ENCODE measurements at places on chromosomes 6 and 20. TPM values are rescaled to one million over a fixed set of nuclear protein-coding genes. Genes with fewer than 3 reads are reported as not detected.

GRCh38 chr20:37972256-37973058 lies 60.8 kb downstream of the TTI1 start:
- DNase-seq, result no peak

- DNase-seq, result no peak
Measured at GRCh38 chr20:38076548-38076947, 43.0 kb downstream of the RPRD1B start.

- peak; percentile 38 for DNase-seq
Measured at GRCh38 chr6:21200134-21200870, 393.2 kb upstream of the SOX4 start.

- no peak for DNase-seq
Measured at GRCh38 chr20:49278818-49279676, 1.2 kb upstream of the ZNFX1 start.

SULF2 gene
- 0.28 TPM for total RNA-seq

APCDD1L gene
- total RNA-seq, result 2.2 TPM

PLCG1 gene
- total RNA-seq, result 59.1 TPM

PGC gene
- not detected for total RNA-seq

DNA sequence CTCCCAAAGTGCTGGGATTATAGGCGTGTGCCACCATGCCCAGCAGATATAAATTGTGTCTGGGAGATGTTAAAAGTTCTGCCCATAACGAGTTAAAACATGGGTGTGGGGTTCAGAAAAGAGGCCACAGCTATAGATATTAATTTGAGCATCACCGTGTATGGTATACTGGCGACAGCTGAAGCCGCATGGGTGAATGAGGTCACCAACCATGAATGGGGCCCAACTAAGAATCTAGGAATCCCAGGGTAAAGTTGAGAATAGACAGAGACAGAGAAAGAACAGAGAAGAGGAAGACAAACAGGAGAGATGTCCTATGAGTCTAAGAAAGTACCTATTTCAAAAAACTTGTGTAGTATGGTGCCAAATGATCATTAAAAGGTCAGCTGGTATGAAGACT lies 50.9 kb downstream of the ILRUN start:
- no peak for DNase-seq

TGM3 gene
- not detected for total RNA-seq

GRCh38 chr6:14925699-14926026 lies 320.2 kb upstream of the JARID2 start:
- peak; percentile 85 for DNase-seq

GRCh38 chr6:161318456-161318855 lies 44.6 kb upstream of the AGPAT4 start:
- no peak for DNase-seq

TRDN gene
- total RNA-seq, result not detected

GRCh38 chr6:5128351-5128750 lies 43.2 kb downstream of the PPP1R3G start:
- no peak for DNase-seq

DNA sequence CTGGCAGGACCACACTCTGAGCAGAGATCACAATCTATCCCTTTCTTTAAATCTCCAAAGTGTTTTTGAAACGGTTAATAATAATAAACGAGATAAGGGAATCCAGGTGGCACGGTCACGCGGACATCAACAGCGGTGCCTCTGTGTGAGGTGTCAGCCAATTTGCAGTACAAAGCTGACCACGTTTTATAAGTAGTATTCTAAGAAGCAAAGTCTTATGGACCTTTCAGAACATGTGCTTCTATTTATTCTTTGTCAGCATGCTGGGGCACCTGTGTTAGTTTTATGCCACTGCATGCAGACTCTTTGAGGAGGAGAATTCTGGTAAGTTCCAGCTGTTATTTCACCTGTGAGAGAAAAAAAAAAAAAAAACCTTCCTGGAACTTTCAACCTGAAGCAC lies 39.0 kb upstream of the EXOC2 start:
- DNase-seq, result no peak

DNA sequence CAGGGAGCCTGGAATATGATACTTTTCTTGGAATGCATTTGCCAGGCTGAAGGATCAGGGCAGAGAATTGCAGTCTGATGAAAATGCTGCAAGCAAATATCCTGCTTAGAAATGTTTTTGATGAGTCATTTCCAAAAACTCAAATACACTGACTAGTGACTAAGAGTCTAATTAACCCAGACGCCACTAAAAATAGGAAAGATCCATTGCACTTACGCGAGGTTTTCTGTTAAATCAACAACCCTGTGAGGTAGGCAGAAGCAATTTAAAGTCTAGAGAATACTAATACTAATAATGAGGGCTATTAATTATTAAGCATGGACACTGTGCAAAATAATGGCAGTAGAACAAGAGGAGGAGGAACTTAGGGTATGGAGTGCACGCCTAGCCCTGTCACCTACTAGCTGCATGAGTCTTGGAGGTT lies 130.1 kb upstream of the DOK5 start:
- DNase-seq, result peak; percentile 87

GRCh38 chr6:108074057-108074358 lies 533 bp downstream of the OSTM1 start:
- DNase-seq, result peak; percentile 31

GRCh38 chr6:128036808-128037570 lies 136.1 kb upstream of the THEMIS start:
- DNase-seq, result no peak

DNA sequence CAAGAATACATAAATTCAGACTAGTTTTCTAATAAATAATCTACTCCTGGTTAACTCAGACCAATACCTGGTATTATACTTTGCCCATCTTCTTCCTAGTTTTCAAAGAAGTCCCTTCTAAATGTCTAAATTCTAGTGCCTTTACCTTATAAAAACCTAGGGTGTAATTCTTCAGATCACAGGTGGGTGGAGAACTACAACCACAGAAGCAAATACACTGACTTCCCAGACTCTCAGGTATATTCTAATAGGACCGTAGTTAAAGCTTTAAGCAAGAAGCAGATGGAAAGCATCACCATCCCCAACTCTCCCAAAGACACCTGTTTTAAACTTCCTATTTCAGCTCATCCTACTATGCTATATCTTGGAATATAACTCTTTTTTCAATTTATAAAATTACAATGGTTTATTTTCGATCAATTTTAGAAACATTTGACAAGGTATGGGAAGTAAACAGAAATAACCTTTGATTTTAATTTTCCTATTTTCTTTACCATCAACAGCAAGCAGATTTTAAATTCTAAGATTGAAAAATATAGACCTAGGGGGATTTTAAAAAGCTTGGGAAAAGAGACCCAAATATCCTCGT lies 15.8 kb downstream of the MAN1A1 start:
- no peak for DNase-seq

DNA sequence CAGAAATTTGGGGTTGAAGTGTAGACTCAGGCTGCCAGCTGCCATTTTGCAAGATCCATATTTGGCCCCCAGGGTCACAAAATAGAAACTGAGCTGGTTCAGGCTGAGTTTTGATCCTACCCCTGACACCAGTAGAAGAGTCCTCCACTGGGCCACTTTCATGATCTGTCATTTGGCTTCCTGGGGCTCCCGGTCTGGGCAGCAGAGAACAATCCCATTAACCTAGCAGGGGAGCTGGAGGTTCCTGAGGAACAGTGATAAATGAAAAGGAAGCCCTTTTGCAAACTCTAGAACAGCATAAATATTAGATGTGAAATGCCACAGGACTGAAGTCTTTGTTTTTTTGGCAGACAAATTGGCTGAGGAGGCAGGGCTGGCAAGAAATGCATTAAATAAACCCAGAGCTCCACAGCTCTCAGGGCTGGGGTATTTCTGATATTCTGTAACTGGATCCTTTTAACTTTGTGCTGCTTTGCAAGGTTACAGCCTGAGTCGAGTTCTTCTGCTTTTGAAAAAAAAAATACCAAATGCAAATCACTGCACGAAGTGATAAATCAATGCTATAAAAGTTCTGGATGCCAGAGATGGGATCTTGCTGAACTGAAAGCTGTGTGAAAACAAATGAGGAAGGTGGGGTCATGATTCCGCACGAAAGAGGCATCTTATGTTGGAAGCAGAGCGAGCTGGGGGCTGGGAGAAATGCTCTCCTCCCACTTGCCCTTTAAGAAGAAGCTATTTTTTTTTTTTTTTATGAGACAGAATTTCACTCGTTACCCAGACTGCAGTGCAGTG lies 64.4 kb downstream of the SULF2 start:
- DNase-seq, result peak; percentile 12

GRCh38 chr20:45470262-45470931 lies 844 bp downstream of the WFDC2 start:
- no peak for DNase-seq

DNA sequence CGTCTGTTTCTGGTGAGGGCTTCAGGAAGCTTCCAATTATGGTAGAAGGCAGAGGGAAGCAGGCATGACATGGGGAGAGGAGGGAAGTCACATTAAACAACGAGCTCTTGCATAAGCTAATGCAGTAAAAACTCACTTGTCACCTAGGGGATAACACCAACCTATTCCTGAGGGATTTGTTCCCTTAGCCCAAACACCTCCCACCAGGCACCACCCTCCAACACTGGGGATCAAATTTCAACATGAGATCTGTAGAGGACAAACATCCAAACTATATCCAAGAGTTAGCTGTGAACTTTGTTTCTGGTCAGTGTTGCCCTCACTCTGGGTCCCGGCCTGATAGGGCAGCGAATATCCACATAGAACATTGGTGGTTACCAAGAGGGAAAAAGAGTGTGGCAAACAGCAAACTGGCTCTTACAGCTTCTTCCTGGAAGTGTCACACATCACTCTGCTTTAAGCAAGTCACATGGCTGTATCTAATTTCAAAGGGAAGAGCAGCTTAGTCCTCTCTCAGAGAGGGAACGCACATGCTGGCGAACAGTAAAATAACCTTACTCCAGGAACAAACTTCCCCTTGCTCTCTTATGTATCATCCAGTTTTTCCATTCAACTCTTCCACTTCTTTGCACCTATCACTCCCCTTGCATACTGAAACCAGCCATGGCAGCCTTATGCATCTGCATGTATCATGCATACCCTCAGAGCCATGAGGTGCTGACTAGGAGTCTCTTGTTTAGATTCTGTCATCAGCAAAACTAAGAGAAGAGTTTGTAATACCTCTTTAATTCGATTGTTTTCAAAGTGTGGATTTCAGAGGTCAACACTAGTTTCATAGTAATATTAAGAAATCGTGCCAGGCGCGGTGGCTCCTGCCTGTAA lies 4.8 kb upstream of the MOCS1 start:
- DNase-seq, result no peak

- no peak for DNase-seq
Measured at GRCh38 chr6:45698046-45698445, 317.6 kb downstream of the CLIC5 start.

GRCh38 chr6:170172392-170172791 lies 118.5 kb downstream of the DLL1 start:
- DNase-seq, result no peak

TREML2 gene
- not detected for total RNA-seq

- DNase-seq, result no peak
Measured at GRCh38 chr6:35711731-35712130, 23.0 kb upstream of the FKBP5 start.

GRCh38 chr6:30547454-30547853 lies 8.8 kb downstream of the GNL1 start:
- DNase-seq, result no peak

RBPJL gene
- total RNA-seq, result not detected

BTN1A1 gene
- not detected for total RNA-seq

GRCh38 chr6:89597988-89598387 lies 40.6 kb downstream of the LYRM2 start:
- no peak for DNase-seq

- peak; percentile 55 for DNase-seq
Measured at GRCh38 chr20:33391722-33392415, 9.4 kb downstream of the CDK5RAP1 start.

DNA sequence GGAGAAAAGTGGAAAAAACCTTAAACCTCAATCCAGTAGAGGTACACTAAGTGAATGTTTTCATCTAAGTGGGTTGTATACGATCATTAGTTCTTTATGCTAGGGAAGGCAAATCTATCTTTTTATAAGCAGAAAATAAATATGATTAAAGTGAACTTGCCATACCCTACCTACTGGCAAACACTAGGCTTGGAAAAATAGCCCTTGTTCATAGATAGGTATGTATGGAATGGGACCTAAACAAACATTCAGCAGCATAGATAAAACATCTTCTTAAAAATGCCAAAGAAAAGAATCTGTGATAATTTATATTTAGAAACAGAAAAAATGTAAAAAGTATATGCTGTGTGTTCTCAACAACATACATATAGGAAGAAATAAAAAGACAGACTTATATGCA lies 18.8 kb downstream of the REV3L start:
- peak; percentile 24 for DNase-seq

FUCA2 gene
- 52.5 TPM for total RNA-seq

MRAP2 gene
- under 0.01 TPM for total RNA-seq

GRCh38 chr6:90222008-90222407 lies 74.6 kb downstream of the BACH2 start:
- DNase-seq, result no peak

DNA sequence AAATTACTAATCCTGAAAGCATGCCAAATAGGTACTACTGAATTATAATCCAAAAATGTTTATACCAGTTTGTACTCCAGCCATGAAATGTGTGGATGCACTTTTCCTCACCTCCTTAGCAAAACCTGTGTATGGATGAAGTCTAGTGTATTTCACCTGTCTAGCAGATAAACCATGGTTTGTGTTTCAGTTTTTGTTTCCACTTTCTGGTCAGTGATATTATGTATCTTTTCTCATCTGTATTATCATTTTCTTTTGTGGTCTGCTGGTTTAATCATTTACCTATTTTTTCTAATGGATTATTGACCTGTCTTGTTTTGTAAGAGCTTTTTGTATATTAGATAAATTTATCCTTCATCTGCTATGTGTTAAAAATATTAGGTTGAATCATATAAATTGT lies 41.0 kb upstream of the TMEM217 start:
- no peak for DNase-seq

- DNase-seq, result no peak
Measured at GRCh38 chr20:20215976-20216727, 151.8 kb upstream of the INSM1 start.

TBCC gene
- 33.9 TPM for total RNA-seq

DNA sequence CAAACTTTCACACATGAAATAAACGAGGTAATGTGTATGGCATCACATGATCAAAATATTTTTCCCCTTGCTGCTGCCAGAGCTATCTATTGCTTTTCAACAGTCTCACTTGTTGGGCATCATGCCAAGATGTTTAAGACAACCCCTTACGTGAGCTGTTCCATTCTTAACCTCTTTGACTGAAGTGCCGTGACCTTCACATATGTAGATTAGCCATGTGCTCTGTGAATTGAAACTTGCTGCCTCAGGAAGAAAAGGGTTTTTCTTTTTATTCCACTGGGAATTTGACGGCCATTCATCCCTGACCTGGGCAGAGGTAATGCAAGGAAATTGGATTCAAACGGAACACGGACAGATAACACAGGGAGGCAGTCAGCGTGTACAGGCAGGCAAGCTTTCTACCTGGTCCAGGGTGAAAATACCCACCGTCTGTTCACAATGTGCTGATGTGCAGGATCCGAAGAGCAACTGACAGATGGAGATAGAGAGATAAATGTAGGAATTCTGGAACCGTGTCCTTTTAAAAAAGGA lies 14.2 kb downstream of the ARID1B start:
- peak; percentile 52 for DNase-seq

- no peak for DNase-seq
Measured at GRCh38 chr20:12555369-12555768, 453.4 kb upstream of the SPTLC3 start.

Measured in IMR-90 (cell line).